Hematopoietic multipotent progenitor cell treated with erythropoietin and hydrocortisone succinate and interleukin-3 and kit ligand, for 6 days (in vitro differentiated cells): ENCODE measurements at places on chromosomes 3 and 15.

DNA sequence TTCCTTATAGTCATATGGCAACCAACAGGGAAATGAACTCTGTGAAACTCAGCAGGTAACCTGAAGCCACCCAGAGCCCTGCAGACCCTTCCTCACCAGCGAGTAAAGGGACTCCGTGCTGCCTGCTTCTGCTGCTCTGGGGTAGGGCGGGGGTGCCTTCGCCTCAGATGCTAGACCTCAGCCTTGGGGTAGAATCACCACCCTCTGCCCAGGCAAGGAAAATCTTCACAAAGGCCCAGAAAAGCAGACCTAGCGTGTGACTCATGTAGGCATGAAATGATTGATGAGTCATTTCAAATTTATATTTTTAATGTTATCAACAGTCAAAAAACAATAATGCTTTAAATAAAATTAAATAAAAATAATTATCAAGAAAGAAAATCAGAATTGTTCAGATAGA lies 6.6 kb downstream of the STIMATE start:
- DNase-seq: no peak

- DNase-seq: no peak
Measured at GRCh38 chr15:43215961-43216360, 4.9 kb downstream of the EPB42 start.

- peak; percentile 61 for DNase-seq
Measured at GRCh38 chr15:75532413-75533250, 46.5 kb downstream of the PTPN9 start.

DNA sequence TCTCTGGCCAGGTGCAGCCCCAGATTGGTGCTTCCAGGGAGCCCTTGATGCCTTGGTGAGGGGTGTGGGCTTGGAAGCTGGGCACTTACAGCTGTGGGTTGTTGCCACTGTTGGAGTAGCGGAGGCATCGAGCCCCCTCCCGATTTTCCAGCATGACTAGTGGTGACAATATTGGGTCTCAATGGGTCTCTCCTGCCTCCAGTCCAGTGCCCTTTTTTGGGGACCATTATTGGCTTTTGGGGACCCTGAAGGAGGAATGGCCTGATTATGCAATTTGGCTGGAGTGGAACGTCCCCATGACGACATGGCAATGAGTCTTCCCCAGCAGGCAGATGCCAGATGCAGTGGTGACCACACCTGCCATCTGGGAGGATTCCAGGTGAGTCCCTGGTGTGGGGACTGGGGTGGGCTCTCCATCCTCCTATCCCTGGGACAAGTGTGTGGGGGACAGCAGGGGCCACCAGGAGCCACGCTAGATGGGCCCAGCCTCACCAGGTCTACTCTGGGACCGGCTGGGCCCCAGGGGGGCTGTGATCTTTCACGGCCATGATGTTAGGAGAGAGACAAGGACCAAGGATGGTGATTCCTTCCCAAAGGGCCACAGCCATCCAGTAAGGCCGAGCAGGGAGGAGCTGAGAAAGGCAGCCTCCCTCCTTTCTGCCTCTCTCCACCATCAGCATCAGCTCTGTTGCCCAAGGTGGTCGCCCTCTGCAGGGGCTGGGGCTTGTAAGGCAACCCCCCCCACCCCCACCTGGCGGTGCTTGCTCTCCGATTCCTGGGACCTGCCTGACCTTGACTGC lies 196.8 kb downstream of the GOLGA6L6 start:
- DNase-seq: no peak

GRCh38 chr3:47378869-47379268 lies 2.0 kb upstream of the PTPN23 start:
- no peak for DNase-seq
